Kidney epithelial cell (primary cell): ENCODE measurements at places on chromosomes 2 and 18. TPM values are rescaled to one million over a fixed set of nuclear protein-coding genes. Genes with fewer than 3 reads are reported as not detected.

Gene TFPI
- total RNA-seq, result 31.1 and 34.2 TPM in 2 replicates

Gene COL6A3
- 81.9 and 124 TPM in 2 replicates for total RNA-seq

Gene CAVIN2
- 0.21 and 0.62 TPM in 2 replicates for total RNA-seq

Gene ZSWIM2
- not detected in 2 replicates for total RNA-seq

Gene MEX3C
- total RNA-seq, result 60.1 and 64.7 TPM in 2 replicates

Gene C2orf80
- not detected in 2 replicates for total RNA-seq

- DNase-seq, result no peak
These were observed 282.0 kb downstream of the SLC8A1 start for GRCh38 chr2:40169856-40170255.

DNA sequence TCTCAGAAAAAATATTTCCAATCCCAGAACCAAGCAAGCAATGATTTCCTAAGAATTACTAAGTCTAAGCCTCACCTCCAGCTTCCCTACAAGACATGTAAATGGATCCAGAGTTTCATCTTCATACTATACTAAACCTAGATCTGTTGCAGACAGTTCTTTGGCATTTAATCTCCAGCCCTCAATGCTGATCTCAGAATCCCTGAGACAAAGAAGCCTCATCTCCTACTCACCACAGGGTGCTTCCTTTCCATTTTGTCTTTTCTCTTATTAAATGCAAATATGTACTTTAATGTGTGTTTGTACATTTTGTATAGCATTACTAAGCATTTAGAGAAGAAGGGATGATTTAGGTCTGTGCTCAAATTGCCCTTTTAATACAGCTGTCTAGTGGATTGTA lies 954.9 kb downstream of the TDRD15 start:
- DNase-seq, result no peak

DNA sequence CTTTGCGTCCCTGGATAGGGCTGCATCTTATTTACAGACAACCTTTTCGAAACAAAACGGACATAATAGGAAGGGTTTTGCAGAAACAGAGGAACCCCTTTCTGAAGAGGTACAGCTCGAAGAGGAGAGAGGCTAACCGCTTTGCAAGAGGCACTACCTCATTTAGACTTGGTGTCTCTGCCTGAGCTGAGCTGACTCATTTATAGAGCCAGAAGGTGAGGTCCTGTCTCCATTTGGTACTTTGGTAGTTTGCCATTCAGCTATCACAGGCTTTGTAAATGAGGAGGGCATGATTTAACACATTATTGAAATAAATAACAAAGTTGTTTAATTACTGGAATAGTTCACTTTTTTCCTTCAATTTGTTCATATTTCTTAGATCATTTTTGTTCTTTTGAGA lies 2.2 kb upstream of the NXPH2 start:
- DNase-seq, result no peak

GRCh38 chr18:75248426-75249174 lies 38.0 kb downstream of the TSHZ1 start:
- DNase-seq, result no peak

DNA sequence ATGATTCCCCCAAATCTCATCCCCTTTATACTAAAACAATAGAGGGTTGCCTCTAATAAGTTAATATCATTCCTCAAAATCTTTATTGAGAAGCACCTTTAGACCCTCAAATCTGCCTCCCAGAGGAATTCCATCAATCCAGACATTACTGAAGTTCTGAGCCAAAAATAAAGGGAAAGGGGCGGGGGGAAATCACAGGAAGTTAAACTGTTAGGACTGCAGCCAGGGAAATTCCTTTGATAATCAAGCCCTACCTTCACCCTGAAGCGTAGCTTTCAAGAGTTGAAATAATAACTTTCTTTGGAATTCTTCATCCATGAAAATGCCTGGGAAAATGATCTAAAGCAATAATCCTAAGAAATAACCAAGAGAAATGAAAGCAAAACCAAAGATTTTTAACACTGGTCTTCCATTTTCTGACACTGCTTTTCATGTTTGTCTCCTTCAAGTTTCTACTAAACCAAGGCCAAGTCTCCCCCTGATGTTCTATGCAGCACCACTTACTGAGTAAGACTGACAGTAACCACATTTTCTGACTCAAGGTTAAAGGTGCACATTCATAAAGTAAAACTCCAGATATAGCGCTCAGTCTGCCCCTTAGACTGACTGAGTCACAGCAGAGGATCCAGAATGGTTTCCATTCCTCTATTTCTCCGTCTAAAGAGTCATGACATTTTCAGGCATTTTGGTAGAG lies 78.2 kb downstream of the TCF4 start:
- DNase-seq, result peak; percentile 75

- DNase-seq, result no peak
These were observed 19.3 kb upstream of the MGAT5 start for GRCh38 chr2:134234535-134234934.

DNA sequence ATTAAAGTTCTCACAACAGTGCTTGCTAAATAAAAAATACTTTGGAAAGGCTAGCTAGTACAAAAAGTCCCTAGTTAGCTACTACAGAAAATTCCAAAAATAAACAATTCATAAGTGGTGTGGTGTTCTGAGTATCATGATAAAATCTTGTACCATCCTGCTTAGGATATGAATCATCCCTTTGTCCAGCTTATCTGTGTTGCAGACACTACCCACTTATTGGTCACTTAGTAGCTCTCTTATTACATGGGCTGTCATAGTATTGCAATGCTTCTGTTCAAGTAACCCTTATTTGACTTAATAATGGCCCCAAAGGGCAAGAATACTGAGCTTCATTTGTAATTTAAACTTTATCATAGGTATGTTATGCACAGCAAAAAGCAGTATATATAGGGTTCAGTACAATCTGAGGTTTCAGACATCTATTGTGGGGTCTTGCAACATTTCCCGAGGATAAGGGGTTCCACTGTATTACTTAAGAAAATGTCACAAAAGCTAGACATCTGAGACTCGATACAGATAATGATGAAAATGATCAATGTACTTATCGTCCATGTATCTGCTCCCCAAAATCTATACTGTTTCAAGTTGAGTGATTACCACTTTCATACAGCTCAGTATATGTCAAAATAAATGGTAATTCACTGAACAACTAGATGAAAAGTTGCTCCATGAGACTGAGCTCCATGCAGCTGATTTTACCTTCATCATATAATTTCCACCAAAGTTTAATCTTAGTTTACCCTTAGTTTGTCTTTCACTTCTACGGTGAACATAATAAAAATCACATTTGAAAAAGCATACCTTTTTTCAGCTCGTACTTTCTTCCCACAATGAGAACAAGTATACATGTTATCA lies 93.8 kb downstream of the C2orf74 start:
- DNase-seq, result peak; percentile 25

DNA sequence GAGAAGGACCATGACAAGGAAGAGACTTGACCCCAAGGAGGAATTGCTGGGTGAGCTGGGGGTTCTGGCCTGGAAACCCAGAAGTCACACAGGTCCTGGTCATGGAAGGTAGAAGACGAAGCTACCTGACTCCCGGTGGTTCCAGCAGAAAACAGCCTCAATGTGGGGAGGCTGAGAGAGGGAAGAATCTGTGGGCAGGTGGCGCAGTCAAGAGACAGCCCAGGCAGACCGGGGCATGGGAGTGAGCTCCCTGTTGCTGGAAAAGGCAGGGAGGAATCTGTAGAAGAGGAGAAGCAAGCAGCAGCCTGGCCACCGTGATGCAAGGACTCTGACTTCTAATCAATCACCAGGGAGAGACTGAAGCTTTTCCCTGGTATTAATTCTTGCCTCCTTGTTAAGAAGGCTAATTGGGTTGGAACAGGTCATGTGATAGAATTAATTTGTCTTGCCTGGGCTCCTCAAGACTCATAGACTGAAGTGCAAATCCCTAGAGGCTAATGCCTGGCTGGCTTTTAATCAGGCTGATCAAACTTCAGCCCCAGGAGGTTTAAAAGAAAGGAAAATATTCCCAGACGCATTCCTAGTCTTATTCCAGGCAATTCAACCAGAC lies 30.1 kb downstream of the CNGA3 start:
- no peak for DNase-seq

GRCh38 chr2:34093790-34094189 lies 494.7 kb upstream of the FAM98A start:
- no peak for DNase-seq

GRCh38 chr2:233690444-233690843 lies 2.2 kb upstream of the UGT1A6 start:
- peak; percentile 23 for DNase-seq

DNA sequence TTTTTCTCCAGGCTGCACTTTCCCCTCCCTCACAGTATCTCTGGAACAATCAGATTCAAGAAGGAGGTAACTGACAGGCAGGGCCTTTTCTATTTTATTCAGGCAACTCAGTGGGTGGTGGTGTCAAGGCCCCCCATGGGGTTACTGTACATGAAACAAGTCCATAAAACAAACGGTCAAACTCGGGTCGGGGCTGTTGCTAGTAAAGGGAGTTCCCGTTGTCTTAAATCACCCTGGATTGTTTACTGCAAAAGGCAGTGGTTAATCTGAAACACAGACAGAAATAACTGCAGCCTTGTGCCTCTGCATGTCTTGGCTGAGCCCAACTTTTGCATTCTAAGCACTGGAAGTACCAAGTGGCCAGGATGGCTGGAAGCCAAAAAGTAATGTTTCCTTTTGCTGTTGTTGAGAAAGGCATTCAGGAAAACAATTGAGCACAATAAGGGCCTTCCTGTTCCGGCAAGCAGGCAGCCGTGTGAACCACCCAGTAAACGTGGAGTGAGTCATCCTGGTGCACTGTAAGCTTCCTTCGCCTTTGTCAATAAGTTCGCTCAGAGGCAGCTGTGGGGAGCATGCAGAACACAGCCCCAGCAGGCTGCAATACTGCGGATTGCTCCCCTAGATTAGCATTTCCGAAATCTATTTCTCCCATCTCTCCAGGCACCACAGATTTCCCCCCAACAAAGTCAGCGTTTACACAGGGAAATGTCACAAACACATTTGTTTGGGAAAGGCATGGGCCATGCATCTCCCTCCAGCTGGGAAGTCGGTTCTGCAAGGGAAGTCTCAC lies 149.6 kb downstream of the IRS1 start:
- DNase-seq, result peak; percentile 97

- DNase-seq, result no peak
These were observed 368 bp downstream of the TMEFF2 start for GRCh38 chr2:192194265-192194865.

DNA sequence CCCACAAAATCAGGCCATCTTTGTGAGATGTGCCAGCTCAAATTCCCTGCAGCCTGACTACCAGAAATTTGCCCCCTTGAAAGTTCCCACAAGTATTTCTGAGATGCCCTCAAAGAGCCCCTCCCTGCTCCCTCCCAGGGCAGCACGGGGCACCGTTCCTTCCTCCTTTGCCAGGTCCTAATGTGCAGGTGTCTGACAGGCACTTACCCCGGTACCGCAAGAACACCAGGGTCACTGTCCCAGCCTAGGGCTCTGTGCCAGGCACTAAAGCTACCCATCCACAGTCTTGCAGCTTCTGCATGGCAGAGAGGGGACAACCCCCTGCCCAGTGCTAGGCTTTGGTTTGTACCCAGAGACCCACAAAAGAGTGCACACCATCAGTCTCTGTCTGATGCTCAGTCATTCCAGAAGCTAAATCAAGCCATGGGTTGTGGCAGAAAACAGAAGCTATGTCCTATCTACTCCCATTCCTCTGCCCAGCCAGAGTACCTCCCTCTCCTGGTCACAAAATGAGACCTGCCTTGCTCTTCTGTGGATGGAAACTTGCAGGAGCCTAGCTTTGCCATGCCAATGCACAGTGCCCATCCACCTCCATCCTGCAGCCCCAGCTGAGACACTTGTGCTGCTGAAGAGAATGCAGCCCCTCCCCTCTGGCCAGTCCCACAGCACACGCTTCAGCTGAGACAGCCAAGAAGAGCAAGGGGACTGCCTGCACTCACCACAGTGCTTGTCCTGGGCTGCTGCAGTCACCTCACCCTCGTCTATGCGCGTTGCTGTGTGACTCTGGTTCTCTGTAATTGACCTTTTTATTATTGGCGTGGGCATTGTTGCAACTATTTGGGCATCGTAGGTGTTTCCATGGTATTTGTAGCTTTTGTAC lies 48.7 kb downstream of the INPP5D start:
- no peak for DNase-seq

DNA sequence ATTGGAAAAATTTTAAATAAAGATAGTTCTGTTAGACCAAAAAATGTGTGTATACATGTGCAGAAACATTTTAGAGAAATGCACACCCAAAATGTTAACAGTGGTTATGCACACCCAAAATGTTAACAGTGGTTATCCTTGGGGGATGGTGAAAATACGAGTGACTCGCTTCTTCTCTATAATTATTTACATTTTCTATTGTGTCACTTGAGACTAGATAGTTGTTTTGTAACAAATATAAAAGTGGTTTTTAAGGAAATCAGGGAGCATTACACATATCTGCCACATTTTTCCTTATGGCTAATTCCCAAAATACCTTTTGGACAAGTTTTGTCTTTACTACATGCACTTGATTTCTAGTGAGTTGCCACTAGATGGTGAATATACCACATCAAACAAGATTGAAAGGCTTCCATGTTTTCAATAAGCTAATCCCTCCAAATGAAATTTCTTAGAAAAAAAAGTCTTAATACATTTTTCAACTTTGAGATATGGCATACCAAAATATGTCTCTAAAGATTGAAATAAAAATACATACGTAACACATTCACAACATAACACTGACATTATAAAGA lies 9.0 kb upstream of the HIBCH start:
- no peak for DNase-seq

GRCh38 chr2:18276583-18277075 lies 283.8 kb downstream of the RDH14 start:
- DNase-seq, result no peak
